ENCODE measurements at places on chromosomes 5 and 9.

DNA sequence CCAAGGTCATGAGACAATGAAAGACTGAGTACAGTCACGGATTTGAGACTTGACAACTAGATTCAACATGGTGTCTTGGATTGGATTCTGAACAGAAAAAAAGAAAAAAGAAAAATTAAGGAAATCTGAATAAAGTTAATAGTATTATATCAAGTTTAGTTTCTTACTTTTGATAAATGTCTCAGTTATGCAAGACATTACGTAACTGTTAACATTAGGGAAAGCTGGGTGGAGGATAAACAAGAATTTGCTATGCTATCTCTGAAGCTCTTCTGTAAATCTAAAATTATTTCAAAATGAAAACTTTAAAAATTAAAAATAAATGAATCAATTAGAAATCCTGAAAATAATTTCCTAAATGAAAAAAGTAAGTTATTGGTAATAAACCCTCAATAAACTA is 14.4 kb upstream of the DCAF12 start:
- no peak for DNase-seq

DNA sequence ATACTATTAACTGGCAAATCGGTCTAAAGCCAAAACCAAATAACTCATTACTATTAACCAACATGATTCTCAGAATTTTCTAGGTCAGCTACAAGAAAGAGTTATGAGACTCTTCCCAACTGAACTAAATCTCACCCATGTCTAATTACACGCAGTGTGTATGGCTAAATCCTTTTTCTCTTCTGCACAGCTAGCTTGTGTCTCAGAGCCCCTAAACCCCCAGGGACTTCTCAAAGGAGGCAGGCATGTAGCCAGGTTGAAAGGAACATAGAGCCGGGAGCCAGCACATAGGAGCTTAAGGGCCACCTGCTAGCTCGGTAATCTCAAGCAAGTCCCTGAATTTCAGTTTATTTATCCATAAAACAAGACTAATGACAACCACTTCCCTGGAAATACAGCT is 2.2 kb upstream of the GZMK start:
- peak; percentile 18 for DNase-seq

- no peak for DNase-seq
These were observed 170.0 kb downstream of the SEC61B start for GRCh38 chr9:99391937-99392594.

DNA sequence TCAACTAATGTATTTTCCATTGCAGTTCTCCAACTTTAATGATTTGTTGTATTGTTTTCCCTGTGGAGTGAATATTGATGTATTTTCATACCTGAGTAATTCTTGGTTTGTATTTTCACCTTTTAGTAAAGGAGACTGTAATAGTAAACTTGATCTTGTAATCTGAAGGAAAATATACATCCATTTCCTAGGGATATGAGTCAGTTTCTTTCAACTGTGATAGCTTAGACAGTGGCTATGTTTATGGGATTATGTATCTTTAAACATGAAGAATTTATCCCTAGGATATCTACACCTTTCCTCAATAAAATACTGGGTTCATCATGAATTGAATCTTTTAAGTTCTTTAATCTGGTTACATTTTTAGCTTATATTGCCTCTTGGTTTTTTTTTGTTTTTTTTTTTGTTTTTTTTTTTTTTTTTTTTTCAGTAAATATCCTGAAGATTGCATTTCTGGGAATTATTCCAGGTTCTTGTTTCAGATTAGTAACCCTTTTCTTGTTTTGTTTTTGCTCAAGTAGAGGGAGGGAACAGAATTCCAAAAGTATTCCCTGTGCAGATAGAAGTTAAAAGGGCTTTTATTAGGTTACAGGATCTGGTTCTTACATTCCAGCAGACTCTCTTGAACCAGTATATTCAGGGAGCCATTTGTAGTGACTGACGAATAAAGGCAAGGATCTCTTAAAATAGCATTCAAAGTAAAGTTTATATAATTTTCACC is 7.1 kb downstream of the WDR36 start:
- no peak for DNase-seq

DNA sequence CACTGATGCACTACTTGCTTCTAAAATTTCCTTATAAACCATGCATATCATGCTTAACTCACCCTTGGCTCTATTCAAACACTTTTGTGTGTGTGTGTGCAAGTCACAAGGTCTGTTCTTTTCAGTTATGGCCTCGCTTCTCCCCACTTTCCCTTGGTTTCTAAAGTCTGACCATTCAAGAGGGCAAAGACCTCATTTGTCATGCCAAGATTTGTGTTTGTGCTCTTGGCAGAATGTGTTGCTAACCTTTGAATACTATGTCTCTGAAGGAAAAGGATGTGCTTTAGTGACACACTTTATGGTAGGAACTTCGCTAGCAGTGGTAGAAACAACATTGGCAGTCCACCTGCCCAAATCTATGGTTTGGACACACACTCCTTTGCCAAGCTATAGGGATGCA is 50.4 kb downstream of the SNX18 start:
- DNase-seq = no peak

GRCh38 chr9:84228130-84228720 is 112.3 kb downstream of the SLC28A3 start:
- DNase-seq = no peak

GRCh38 chr5:73213566-73213998 is 40.6 kb downstream of the TMEM174 start:
- peak; percentile 79 for DNase-seq

- DNase-seq = peak; percentile 21
These were observed 10.7 kb downstream of the SLC35A4 start for GRCh38 chr5:140575309-140575708.

- DNase-seq = peak; percentile 86
These were observed 9.6 kb upstream of the UBTD2 start for GRCh38 chr5:172293054-172293744.

DNA sequence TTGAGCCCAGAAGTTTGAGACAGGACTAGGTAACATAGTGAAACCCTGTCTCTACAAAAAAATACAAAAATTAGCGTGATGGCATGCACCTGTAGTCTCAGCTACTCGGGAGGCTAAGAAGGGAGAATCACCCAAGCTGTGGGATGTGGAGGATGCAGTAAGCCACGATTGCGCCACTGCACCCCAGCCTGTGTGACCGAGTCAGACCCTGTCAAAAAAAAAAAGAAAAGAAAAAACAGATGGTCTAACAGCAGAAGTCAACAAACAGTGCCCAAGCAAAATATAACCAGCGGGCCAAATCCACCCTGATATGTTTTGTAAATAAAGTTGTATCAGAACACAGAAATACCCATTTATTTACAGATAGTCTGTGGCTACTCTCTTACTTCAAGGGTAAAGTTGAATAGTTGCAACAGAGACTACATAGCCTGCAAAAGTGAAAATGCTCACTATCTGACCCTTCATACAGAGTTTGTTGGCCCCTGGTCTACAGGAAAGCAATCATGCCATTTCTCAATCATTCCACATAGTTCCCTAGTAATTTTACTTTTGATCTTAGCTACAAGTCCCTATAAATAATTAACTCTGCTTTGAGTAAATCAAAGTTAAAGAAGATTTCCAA is 383.7 kb downstream of the TLE1 start:
- no peak for DNase-seq

DNA sequence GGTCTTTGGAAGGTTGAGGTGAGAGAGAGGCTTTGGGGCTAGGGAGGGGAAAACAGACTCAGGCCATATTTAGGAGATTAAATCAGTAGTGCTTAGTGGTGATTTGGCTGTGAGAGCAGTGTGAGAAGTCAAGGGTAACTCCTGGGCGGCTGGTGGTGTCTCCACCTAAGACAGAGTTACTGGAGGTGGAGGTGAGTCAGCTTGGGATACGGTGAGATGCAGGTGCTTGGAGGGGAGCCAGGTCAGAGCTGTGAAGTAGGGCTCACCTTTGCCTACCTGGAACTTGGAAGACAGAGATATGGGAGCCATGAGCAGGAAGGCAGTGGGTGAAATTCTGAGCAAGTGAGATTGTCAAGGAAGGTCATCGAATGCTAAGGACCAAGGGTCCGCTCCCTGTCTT is 24.5 kb downstream of the RGS3 start:
- DNase-seq = no peak

- DNase-seq = no peak
These were observed 810.9 kb upstream of the ACO1 start for GRCh38 chr9:31573561-31573960.

DNA sequence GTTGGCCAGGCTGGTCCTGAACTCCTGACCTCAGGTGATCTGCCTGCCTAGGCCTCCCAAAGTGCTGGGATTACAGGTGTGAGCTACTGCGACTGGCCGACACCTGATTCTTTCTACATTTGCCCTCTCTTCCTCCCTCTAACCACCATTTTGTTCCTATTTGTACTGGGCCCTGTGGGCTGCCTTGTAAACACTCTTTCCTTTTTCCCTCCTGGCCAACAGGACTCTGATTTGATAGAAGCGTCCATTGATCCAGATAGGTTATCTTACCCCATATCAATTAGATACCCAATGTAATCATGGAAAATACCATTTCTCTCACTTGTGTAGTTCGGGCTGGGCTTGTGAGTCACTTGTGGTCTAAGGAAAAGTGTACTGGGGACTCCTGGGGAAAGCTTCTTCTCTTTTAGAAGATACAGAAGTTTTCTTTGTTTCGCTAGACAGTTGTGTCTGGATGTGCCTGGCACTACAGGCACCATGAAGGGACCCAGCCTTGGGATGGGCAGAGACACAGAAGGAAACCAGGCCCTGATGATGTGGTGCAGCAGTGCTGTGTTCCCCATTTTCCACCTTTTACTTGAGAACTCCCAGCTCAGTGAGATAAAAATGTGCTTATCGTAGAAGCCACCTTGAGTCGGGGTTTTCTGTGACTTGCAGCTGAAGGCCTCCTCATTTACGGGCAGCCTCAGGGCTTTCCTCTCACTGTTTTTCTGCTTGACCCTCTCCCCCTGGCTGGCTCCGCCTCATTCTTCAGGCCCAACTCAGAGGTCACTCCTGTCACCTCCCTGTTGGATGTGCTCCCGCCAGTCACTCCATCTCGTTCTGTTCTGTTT is 32.8 kb upstream of the CPEB4 start:
- no peak for DNase-seq

GRCh38 chr5:28809811-28810750 is 1771.7 kb upstream of the CDH9 start:
- no peak for DNase-seq

GRCh38 chr9:135087899-135088347 is 455 bp downstream of the OLFM1 start:
- peak; percentile 48 for DNase-seq

GRCh38 chr5:150503977-150504620 is 3.8 kb upstream of the NDST1 start:
- peak; percentile 80 for DNase-seq

GRCh38 chr5:119398727-119399466 is 43.1 kb downstream of the TNFAIP8 start:
- peak; percentile 74 for DNase-seq

- DNase-seq = no peak
These were observed 1695.1 kb upstream of the CDH6 start for GRCh38 chr5:29498412-29498811.

DNA sequence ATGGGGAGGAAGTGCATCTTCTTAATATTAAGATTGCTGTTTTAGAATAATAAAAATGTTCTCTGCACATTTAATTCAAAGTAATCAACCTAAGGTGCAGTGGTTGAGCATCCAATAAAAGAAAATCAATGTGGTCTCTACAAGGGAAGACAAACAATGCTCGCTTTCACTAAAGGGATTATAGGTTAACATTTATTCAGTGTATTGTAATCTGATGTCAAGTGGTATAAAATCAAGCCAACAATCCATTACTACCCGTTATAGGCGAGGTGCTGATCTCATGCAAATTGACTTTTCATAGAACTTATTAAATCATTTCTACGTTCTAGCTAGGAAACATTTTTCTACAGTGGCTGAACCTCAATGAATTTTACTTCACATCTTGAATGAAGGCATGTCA is 773.9 kb downstream of the NR2F1-AS1 start:
- no peak for DNase-seq

DNA sequence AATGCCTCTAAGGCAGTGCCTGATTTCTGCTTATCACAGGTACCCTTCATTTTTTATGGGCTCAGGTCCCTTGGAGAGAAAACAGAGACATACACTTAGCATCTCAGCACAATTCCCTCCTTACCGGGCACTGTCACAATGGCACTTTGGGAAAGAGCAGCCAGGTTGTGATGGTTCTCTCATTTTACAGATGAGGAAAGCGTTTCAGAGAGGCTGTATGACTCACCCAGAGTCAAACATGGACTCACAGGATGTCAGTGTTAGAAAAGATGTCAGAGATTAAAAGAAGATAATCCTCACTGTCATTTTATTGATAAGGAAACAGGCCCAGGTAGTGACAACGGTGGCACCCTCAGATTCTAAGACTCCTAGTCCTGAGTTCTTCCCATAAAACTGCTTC is 12.0 kb upstream of the SLC31A2 start:
- no peak for DNase-seq

DNA sequence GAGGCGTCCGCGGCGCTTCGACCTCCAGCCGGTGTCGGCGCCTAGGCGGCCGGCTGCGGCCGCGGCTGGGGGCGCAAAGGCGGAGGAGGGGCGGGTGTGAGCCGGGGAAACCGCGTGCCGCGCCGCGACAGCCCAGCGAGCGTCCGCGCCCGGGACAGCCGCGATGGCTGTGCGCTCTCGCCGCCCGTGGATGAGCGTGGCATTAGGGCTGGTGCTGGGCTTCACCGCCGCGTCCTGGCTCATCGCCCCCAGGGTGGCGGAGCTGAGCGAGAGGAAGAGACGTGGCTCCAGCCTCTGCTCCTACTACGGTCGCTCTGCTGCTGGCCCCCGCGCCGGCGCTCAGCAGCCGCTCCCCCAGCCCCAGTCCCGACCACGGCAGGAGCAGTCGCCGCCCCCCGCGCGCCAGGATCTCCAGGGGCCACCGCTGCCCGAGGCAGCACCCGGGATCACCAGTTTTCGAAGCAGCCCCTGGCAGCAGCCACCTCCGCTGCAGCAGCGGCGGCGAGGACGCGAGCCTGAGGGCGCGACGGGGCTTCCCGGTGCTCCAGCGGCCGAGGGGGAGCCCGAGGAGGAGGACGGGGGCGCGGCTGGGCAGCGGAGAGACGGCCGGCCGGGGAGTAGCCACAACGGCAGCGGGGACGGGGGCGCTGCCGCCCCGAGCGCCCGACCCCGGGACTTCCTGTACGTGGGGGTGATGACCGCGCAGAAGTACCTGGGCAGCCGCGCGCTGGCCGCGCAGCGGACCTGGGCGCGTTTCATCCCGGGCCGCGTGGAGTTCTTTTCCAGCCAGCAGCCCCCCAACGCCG is 605 bp downstream of the CHSY3 start:
- peak; percentile 17 for DNase-seq

DNA sequence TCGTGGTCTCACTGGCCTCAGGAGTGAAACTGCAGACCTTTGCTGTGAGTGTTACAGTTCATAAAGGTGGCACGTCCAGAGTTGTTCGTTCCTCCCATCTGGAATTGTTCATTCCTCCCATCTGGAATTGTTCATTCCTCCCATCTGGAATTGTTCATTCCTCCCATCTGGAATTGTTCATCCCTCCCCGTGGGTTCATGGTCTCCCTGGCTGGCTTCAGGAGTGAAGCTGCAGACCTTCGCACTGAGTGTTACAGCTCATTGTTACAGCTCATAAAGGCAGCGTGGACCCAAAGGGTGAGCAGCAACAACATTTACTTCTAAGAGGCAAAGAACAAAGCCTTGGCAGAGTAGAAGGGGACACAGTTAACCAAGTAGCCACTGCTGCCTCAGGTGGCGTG is 69.1 kb downstream of the GCNT1 start:
- DNase-seq = no peak

- no peak for DNase-seq
These were observed 19.7 kb downstream of the CARTPT start for GRCh38 chr5:71738662-71739361.

Data from NCI-H69 (cell line).